ENCODE measurements at places on chromosomes 4 and X. TPM values are rescaled to one million over a fixed set of nuclear protein-coding genes. Genes with fewer than 3 reads are reported as not detected.

Gene RBMXL3
- total RNA-seq = not detected

Gene GLOD5
- total RNA-seq = not detected

Gene TMEM150C
- total RNA-seq = 0.14 TPM

Gene MAGEA11
- total RNA-seq = not detected

Gene BANK1
- 0.25 TPM for total RNA-seq

Gene USP17L25
- total RNA-seq = not detected

Gene XK
- 0.24 TPM for total RNA-seq

Gene NHS
- 10.1 TPM for total RNA-seq

Gene MFAP3L
- 6.9 TPM for total RNA-seq

Gene UGDH
- total RNA-seq = 33.9 TPM

Gene MED14
- 20.6 TPM for total RNA-seq

All from foreskin keratinocyte (primary cell).